Fibroblast of mammary gland (primary cell): ENCODE measurements at places on chromosomes 5 and 9.

GRCh38 chr5:143679777-143680176 is 132.2 kb upstream of the HMHB1 start:
- DNase-seq = peak; percentile 64

GRCh38 chr5:116514421-116514970 is 60.1 kb downstream of the SEMA6A start:
- no peak for DNase-seq

- peak; percentile 25 for DNase-seq
Observed at GRCh38 chr5:151227918-151228447, 4.1 kb upstream of the CCDC69 start.

DNA sequence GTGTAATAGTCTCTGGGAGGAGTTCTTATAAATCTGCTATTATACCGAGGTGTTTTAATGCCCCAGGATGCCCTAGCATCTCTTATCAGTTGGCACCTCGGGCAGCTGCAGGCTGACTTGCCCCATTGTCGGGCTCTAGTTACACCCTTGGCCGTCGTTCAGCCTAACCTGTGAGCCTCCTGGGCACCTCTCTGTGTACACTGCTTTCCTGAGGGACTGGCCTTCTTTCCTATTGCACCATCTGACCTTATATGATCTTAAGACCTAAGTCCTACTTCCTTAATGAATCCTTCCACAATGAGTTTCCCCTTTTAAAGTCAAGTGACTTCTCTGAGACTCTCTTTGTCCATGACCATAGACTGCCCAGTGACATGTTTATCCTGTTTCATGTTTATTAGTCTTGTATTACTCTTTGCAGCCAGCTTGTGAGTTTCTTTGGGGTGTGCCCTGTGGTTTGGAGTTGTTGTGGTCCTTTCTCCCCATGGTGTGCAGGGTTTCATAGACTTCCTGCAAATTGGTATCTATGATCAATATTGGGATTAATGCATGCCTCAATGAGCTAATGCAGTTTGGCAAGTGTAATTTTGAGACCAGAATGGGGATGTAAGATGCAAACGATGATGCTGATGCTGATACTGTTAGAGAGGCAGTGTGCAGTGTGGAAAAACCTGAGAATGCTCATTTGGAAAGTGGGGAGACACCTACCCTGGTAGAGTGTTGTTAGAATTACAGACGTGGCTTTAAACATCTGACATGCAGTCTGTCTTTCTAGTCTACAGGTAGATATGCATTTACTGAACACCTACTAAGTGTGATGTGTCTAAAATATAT is 4.9 kb downstream of the DAPK1 start:
- no peak for DNase-seq

DNA sequence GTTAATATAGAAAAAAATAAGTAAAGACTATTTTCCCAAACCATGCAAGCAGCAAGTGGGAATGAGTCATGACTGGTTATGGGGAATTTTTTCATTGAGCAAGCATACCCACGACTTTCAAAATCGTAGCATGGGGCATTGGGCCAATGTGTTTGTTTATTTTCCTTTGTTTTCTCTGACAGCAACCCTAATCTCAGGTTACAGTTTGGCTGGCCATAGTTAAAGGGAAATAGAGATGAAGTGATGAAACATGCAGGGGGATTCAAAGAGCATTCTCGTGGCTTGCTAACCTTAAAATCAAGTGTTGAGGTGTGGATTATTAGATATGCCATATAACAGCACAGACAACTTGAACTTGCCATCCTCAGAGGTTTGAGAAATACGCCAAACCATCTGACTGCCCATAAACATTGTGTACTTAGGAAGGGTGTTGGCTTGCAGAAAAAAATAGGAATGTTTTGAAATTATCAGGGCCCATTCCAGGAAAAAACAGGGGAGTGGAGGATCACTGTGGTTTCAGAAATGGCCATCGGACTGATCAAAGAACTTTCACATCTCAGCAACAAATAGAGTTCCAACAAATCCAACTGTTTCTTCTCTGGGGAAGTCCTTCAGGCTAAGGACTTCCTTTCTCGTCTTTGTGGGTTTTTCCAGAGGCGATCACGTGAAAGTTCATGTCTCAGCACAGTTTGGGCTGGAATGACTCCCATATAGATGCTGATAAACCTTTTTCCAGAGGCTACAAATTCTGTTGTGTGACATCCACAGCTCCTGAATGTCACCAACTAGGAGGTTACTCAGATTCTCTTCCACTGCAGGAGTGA is 259.1 kb downstream of the SYK start:
- peak; percentile 99 for DNase-seq

GRCh38 chr5:169164481-169164925 is 136.4 kb downstream of the SLIT3 start:
- peak; percentile 73 for DNase-seq
